ENCODE measurements at places on chromosomes 6 and 20.

DNA sequence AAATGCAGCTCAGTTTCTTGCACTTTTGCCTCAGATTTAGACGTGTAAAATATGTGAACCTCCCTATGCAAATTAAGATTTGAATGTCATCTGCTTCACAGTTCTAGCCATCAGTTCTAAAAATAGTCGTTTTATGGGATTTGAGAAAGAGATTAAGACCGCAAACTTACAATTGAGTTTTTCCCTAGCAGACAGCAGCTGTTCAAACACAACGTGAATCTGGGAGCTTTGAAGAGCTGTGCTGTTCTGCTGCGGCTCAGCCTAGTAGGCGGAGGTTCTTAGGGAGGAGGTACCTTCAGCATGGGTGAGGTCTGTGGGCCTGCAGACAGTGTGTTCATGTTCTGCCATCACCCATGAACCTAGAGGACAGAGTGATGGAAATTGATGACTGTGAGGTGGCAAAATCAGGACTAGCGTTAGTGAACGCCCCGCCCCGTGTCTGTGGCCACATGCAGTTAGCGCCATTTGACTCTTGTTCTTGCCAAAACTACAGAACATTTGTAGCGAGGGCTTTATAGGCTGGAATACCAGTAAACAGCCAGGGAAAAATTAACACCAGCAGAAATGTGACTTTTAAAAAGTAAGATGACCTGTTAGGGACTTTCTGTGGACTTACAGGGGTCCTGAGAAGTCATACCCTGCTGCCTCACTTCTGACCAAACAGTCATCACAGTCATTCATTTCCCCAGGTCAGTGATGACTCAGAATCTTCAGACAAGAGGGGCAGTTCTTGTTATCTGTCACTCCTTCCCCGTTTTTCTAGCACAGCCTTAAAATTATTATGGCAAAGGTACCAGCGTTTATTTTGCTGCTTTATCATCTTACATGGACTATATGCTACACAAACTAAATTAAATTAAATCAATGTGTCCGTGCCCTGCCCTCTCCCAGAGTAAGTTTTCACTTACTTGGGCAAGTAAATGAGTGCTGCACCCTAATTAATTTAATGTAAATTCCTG, 84.3 kb upstream of the TMEM181 start:
- DNase-seq, result no peak

DNA sequence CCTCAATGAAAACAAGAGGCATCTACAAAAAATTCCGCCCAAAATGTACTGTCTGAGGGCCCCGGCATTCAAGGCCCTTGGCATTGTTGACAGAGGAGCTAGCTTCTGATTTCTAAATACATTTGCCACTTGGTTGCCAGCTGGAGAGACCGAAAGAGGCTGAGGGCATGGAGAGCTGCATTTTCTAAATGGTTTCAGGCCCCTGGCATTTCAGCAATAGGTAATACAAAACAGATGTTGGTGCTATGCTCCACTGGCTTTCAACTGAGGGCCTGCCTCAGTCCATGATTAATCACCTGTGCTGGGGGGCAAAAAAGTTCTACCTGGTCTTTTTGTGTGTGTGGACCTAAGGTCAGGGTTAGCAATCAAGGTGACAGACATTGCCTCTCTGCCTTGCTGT, 79.5 kb upstream of the ISM1 start:
- no peak for DNase-seq

- no peak for DNase-seq
Measured at GRCh38 chr6:47654255-47654654, 44.1 kb upstream of the ADGRF4 start.

DNA sequence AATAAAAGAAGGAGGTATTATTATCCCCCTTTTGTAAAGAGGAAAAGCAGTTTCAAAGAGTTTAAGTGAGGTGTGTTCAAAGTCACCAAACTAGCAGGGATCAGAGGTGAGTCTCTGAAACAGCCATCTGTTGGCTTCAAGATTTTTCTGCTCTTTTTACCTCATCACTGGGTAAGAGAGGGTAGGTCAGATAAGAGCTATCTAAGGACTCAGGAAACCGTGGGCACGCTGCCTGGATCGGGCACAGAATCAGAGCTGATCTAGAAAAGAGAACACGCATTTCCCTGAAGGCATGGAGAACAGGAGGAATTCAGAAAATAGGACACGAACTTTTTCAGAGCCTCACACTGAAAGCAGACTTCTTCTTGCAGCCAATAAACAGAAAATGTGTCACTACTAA, 65.8 kb upstream of the LY86 start:
- no peak for DNase-seq

GRCh38 chr20:25011831-25012241, 19.3 kb upstream of the APMAP start:
- no peak for DNase-seq

GRCh38 chr20:13085275-13085674, 76.5 kb downstream of the SPTLC3 start:
- no peak for DNase-seq

All from activated T-helper 1 cell treated with anti-CD3 and anti-CD28 coated beads, Interleukin-2, amount 50 U/mL, for 16 hours (primary cell).